Activated T-cell treated with anti-CD3 and anti-CD28 coated beads, Interleukin-2, amount 50 U/mL, for 4 hours (primary cell): ENCODE measurements at places on chromosomes 7 and 10.

- DNase-seq = no peak
Measured at GRCh38 chr7:132941428-132941827, 140.5 kb downstream of the CHCHD3 start.

DNA sequence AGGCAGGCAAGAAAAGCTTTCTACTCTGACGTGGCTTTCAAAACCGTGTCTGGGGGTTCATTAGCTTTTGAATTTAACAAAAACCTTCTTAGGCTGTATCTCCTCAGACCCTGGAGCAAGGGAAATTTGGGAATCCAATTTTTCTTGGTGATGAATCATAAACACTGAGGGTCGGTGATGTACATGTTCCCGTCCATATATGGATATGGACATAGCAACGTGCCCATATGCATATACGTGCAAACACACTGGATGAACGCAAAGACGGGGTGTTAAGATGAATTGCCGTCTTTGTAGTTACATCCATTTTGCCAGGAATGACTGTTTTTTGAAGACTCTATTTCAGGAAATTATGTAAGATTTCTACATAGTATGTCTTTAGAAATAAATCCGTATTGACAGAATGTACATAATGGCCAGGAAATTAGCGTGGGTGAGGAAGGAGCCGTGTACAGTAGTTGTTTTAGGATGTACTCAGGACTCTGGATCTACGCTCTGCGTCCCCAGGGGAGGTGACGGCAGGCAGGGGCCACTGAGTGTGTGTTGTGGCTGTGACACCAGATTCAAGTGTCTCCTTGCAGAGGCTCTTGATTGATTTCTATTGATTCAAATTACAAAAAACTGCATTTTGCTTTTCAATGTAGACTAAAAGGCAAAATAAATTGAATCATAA, 238.2 kb downstream of the DNAJB6 start:
- DNase-seq = no peak

DNA sequence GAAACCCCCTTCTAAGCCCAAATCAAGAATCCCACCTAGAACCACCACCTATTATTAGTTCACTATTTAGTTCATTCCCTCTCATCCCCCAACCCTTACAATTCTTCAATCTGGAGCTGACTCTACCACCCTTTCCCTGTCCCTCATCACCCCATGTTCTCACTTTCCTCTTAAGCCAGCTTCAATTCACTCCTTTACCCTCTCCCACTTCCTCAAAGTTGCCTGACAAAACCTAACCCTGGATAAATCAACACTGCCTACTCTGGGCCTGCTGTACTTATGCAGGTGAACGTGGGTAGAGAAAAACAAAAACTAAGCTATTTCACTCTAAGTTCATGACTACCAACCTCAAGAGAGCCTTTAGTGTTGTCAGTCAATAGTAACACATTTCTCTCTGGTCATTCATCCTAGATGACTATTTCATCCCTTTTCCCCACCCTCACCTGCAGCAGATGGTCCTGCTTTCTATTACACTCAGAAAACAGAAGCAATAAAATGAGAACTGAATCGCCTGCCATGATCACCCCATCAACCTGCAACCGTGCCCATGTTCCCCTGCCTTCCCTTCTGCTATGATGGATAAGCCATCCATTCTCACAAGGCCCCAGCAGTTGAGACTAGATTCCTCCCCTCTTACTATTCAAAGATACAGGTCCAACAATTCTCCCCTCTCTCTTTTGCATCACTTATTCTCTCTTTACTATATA, 52.6 kb downstream of the ARHGAP21 start:
- DNase-seq = no peak

- DNase-seq = no peak
Measured at GRCh38 chr10:78175444-78176015, 141.9 kb downstream of the RPS24 start.

DNA sequence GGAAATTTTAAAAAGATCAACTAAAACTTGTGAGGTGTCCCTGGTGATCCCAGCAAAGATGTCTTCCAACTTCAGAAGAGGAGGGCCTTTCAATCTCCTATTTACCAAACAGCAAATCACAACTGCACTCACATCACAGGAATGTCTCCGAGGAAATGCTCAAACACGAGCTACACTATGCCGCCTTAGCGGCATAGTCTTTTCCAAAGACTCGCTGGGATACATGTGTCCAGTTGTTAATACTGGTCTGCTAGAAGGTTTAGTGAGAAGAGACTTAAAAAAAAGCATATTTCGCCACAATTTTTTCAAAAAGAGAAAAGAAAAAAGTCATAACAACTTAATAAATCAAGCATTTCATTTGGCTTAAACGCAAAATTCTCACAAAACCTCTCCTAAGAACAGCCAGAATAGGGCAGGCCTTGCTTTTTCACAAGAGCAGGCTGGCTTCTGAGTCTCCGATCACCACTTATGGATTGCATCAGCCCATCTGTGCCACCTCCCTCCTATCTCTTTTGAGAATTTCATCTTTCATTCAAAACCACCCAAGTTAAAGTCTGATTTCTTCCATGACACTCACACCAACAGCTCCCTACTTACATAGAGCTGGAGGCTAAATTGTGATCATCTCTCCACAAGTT, 66.1 kb downstream of the GNA12 start:
- no peak for DNase-seq

- DNase-seq = no peak
Measured at GRCh38 chr7:14751461-14751860, 151.1 kb downstream of the DGKB start.

DNA sequence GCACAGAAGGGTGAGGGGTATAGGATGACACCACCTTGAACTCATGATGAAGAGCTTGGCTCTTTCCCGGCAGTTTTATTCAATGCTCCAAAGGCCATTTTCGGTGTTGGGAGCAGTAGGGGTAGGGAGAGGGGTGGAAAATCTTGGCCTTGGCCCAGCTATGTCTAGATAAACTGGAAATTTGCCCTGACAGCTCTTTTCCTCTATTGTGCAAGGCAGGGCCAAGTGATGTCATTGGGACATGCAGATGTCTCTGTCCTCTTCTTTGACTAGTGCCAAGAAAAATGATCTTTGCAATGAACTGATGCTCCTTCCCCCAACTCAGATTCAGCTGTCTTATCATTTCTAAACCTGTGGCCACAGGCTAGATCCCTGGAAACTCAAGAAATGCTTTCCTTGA, 27.7 kb upstream of the PRKCQ start:
- no peak for DNase-seq
